Small intestine (tissue), 16 donors: ENCODE measurements at places on chromosomes 3 and 15. TPM values are rescaled to one million over a fixed set of nuclear protein-coding genes. Genes with fewer than 3 reads are reported as not detected.

GRCh38 chr3:129035360-129036221, 25.0 kb upstream of the GP9 start:
- DNase-seq = no peak

DNA sequence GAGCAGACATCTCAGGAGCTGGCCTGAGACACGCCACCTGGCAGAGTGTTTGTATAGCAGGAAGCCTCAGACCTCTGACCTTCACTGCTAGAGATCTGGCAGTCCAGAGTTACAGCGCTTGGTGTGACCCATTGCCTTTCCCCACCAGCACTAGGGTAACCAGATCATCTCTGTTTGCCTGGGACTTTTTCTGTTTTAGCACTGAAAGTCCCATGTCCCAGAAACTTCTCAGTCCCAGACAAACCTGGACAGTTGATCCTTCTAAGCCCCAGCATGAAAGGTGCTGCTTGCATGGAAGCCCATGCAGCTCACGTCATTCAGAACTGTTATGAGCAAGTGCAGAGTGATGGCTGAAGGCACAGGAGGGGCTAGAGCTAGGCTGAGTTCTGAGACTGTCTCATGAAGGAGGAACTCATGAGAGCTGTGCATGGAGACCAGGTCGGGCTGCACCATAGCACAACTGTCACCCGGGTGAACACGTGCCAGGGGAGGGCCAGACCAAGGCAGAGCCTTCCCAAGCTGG, 18.2 kb upstream of the AHSG start:
- DNase-seq = no peak

DNA sequence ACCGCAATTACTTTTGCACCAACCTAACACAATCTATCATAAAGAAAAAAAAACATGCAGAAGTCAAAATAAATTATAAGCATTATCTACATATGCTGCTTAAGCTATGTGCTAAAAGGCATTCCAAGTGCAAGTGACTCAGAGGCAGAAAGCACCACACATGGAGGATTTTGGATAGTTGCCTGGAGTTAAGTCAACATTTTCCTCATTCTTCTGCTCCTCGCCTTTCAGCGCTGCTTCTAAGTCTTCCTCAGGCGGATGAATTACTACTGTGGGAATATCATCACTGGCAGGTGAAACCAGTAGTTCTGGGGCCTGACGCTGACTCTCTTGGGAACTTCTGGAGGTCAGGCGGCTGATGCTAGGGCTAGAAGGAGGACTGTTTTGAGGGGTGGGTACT, 53.1 kb downstream of the SLC4A7 start:
- peak; percentile 9 for DNase-seq

GRCh38 chr15:72487070-72487797, 13.1 kb downstream of the ARIH1 start:
- DNase-seq = no peak

DNA sequence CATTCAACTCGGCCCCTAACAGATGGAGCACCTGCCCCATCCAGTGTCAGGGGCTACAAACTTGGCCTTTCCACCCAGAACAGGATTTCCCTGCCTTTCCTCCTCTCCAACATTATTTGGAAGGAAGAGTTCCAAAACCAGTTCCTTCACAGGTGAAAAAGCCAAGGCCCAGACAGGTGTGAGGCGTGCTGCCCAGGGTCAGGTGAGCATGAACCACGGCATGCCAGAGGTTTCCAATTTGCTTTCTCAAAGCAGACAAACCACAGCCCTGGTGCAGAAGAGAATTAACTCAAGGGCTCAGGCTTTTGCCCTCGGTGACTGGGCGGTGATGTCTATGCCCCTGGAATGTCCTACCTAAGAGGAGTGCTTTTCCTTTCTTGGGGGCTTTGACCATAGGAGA, 43.2 kb downstream of the LDHAL6B start:
- DNase-seq = no peak

DNA sequence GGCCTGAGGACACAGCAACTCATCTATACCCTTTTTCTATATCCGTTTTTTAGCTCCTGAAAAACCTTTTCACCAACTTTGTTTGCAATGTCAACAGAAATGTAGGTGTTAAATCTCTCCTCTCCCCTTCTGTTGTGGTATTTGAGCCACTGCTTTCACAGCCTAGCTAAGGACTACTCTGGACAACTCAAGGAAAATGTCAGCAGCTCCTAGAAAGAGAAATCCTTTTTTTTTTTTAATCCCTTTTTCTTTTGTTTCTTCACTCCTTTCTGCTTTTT, 176.6 kb downstream of the KLHL25 start:
- no peak for DNase-seq

GRCh38 chr15:58545307-58546065, 113.7 kb downstream of the LIPC start:
- DNase-seq = peak; percentile 30

TGM4 gene
- polyA plus RNA-seq = 0.04 TPM

FBXW12 gene
- 0.16 TPM for polyA plus RNA-seq

BNC1 gene
- 0.13 TPM for polyA plus RNA-seq

GRCh38 chr3:120070263-120070981, 23.8 kb downstream of the GSK3B start:
- peak; percentile 77 for DNase-seq

SLCO2A1 gene
- polyA plus RNA-seq = 7.9 TPM

GRCh38 chr15:87489456-87489855, 767.1 kb downstream of the NTRK3 start:
- no peak for DNase-seq

DNA sequence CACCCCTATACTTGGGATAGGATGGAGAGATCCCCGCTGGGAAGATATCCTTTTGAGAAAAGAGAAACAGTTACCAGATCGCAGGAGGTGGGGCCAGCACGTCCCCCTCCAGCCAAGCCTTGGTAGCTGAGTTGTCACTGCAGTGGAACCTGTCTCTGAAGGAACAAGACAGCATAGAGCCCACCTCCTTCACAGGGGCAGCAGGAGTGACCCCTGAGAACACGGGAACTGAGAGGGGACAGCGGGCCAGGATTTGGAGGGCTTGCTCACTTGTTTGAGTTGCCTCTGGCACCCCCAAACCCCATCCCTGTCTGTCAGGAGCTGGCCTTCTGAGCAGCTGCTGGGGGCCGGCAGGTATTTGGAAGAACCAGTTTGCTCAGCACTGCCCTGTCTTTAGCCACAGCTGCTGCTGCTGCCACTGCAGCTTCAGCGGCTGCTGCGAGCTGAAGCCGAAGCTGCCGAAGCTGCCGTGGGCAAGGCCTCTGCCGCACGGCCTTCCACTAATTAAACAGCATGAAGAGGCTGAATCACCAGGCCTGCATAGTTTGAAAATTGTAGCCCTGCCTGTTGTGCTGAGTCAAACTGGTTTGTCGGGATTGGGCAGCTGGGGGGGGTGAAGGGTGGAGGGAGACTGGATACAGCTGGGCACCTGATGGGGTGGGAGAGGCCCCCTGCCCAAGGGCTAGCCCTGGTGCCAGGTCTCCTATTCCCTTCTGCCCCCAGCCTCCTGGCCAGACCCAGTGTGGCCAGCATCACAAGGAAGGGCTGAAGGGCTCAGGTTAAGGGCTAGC, 4.0 kb downstream of the EPHB3 start:
- DNase-seq = peak; percentile 60

BFSP2 gene
- polyA plus RNA-seq = not detected

DNA sequence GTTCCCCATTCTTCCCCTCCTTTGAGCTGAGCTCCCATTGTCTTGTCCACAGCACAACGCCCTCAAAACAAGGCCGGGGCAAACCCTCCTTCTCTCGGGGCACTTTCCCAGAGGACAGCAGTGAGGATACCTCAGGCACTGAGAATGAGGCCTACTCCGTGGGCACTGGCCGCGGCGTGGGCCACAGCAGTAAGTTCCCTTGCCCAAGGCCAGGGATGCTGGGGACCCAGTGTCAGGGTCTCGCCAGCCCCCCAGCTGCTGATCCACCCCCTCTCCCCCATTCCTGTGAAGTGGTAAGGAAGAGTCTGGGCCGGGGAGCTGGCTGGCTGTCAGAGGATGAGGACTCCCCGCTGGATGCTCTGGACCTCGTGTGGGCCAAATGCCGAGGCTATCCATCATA, 4.2 kb upstream of the OGG1 start:
- no peak for DNase-seq

- DNase-seq = no peak
These were observed 343.7 kb downstream of the ERC2 start for GRCh38 chr3:56124546-56124945.

VGLL4 gene
- 27.0 TPM for polyA plus RNA-seq

CHST13 gene
- 0.89 TPM for polyA plus RNA-seq

CLDN11 gene
- polyA plus RNA-seq = 0.50 TPM

DNA sequence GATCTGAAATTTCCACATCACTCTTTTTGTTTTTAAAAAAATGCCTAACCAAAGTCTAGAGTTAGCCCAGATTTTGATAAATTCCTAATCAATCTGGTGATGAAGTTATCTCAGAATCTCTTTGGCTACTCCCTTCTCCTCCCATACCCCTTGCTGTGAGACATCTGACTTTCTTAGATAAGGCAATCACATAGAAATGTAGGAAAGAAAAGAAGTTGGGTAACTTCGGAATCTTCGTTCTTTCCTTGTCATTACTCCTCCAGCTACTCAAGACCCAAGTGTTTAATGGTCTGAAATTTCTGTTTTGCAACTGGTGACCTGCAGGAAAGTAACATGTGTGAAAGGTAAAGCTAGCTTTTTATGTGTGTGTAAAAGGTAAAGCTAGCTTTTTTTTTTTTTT, 37.8 kb downstream of the MYL3 start:
- no peak for DNase-seq

DNA sequence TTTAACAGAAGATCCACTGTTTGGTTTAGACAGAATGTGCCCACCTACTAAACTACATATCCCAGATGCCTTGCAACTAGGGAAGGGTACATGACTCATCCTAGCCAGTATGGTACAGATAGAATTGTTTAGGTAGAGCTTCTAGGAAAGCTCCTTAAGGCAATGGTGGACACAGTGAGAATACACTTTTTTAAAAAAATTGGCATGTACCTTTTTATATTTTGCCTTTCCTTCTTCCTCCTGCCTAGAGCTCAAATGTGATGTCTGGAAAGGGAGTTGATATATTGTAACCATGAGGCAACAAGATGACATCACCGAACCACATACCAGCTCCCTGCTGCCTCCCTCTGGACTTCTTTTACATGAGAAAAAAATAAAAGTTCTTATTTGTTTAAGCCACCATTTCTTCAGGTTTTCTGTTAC, 14.4 kb upstream of the C3orf80 start:
- DNase-seq = peak; percentile 57
